NCI-H526 treated with DMSO at 0.1 percent for 48 hours (cell line): ENCODE measurements at places on chromosomes 6 and 20.

GRCh38 chr6:40672087-40672486, 84.9 kb upstream of the LRFN2 start:
- DNase-seq, result no peak

GRCh38 chr6:25963426-25964123, 973 bp downstream of the TRIM38 start:
- peak; percentile 20 for DNase-seq

DNA sequence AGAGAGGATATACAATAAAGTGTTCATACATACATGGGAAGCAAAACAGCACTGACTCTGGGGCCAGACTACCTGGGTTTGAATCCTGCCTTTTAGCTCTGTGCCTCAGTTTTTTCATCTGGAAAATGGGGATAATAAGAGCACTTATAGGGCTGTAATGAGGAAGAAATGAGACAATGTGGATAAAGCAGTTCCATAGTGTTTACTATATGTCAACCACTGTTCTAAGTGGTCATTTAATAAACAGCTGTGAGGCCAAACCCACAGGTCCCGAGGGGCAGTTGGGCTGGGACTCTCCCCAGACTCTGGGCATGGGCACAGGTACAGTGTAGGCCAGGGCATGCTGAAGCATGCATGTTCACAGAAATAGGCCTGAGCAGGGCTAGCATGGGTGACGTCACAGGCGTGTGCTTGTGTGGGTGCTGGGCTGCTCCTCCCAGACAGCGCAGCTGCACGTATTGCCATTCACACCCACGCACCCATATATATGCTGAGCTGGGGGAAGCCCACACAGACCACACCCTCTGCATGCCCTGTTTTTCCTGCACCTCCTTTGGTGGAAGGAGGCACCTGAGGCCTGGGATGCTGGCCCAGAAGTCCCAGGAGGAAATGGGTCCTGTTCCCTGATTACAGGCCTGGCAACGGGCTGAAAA, 3.5 kb upstream of the PLCG1 start:
- no peak for DNase-seq

GRCh38 chr6:135087403-135087802, 32.8 kb upstream of the HBS1L start:
- DNase-seq, result no peak

DNA sequence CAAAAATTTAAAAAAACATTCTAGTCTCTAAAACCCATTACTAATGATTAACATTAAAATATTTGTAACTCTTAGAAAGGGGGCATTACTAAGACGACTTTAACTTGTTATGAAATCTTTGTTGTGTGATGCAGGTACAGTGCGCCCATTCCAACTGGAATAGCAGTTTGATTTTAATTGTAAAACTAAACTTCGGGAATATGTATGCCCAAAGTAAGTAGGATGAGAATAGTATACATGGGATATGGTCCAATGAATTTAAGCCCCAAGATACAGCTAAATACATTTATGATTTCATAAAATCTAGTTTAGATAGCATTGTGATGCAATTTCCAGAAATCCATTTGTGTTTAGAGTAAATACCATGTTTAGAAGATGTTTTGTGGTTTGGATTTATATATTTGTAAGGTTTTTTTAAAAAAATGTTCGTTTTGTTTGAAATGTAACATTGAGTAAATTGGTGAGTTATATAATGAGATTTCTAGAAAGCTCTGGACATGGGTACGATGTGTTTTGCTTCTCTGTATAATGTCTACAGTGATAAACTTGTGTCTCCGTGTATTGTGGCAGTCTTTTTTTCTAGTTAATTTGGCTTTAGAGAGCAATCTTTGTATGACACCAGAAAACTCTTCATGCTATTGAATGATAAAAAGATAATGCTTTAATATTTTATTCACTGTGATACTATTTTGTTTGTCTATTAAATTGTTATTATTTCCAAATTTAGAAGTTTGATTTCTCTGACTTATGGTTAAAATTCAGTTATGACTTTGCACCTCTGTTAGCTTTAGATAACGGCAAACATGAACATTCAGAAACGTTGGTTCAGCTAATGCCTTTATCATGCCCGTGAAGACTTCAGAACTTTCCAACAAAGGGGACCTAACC, 54.8 kb downstream of the RNF182 start:
- no peak for DNase-seq

DNA sequence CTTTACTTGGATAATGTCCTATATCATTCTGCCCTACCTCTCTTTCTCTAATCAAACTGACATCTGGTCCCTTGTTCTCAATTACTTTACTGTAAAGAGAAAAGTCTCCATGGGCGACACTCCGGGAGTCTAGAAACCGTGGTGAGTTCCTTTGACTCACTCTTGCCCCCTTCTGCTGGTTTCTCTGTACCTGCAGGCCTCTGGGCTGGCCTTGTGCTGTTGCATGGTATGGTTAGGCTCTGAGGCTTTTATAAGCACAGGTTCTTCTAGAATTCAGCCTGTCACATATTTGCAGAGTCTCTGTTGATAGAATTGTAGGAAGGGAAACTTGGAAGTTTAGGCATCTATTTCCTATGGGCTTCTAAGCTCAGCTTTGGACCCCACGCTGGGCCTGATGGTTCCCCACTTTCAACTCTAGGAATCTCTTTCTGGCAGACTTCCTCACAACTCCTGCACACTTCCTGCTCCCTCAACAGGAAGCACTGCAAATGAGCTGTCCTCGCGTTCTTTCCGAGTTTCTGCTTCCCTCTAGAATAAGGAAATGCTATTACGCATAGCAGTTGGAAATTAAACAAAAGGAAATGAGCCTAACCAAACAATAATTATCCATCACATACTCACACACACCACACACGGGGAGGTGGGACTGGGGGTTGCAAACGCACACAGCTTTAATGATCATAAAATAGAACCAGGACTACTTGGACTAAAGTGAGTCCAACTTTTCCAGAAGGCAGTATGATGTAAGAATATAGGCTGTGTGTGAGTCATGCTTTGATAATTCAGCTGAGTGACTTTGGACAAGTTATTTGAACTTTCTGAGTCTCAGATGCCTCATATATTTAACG, 683.3 kb downstream of the QKI start:
- DNase-seq, result no peak

DNA sequence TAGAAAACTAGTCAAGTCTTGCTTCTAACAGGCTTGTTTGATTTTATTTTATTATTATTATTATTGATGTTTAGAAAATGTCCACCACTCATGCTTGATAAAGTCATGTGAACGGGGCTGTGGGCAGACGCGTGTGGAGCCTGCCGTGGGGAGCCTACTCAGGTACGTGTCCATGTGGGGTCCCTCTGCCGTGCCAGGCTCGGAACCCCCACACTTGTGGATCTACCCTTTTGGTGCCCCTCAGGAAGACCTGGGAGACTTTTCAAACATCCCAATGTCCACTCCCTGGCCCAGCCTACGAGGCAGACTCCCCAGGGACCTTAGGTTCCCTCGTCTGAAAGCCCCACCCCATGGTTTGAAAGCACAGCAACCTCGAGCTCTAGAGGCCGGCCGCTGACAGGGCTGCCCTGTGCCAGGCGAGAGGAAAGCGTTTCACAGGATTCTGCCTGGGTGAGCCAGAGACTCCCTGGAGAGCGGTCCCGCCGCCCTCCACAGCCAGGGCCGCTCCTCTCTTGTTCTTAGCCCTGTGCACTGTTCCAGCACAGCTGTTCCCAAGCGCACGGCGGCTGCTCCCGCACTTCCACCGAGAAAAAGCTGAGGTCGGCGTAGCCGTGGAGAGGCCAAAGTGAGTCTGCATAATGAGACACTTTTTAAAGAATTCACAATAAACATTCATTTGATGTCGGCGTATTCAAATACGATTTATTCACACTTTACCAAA, 249.7 kb downstream of the TTLL2 start:
- DNase-seq, result no peak

- no peak for DNase-seq
Measured at GRCh38 chr6:25450469-25451198, 171.5 kb downstream of the CARMIL1 start.

DNA sequence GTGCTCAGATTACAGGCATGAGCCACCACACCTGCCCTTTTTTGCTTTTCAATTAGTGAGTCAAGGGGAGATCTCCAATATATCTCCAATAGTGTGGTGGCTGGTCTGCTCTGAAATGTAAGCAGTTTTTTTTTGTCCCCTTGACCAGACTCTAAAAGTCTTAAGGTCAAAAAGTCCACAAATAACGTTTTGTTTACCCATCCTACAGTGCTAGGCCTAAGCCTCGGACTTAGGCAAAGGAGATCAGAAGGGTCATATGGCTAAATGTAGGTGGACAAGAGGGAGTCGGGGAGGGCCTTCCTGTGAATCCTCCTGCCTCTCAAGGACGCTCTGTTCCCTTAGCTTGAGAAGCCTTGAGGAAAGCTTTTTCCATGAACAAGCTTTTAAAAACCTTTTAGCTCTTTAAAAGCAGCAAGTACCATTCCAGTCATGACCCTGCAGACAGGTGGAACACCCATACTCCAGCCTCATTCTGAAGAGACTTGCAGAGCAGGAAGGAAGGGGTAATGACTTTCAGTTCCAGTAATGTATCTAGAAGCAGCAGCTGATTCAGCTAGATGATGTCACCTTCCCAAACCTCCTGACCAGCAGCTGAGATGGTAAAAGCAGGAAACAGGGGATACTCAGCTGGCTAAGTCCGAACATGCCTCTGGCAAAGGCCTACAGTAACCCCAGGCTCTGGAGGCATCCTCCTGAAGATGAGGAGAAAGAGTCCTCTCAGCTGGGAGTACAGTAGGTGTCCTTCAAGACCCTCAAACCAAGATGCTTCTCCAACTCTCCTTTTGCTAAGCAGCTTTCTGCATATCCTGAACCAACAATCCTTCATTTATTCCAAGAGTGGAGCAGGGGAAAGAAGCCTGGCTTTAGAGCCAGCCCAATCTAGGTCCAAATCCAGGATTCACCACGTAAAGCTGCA, 23.6 kb downstream of the BCL2L1 start:
- no peak for DNase-seq

DNA sequence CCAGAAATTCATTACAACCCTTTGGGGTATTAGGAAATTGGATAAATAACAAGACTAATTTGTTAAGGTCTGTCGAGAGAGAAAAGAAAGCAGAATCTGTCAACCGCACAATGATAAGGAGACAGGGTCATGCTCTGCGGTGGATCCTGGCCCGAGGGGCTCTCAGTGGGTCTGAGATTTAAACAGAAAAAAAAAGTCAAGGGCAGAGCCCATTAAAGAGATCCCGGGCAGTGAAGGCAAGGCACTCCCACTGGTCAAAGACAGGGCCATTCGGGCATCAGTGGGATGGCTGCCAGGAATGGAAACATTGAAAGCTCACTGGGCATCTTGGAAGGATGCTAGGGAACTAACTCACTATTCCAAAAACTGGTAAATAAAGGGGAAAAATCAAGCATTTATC, 77.9 kb downstream of the GNAS-AS1 start:
- DNase-seq, result no peak

GRCh38 chr6:127100510-127101140, 17.8 kb upstream of the RSPO3 start:
- no peak for DNase-seq

- DNase-seq, result no peak
Measured at GRCh38 chr6:128099571-128100197, 198.8 kb upstream of the THEMIS start.

- DNase-seq, result no peak
Measured at GRCh38 chr6:29941471-29941870, 861 bp upstream of the HLA-A start.

DNA sequence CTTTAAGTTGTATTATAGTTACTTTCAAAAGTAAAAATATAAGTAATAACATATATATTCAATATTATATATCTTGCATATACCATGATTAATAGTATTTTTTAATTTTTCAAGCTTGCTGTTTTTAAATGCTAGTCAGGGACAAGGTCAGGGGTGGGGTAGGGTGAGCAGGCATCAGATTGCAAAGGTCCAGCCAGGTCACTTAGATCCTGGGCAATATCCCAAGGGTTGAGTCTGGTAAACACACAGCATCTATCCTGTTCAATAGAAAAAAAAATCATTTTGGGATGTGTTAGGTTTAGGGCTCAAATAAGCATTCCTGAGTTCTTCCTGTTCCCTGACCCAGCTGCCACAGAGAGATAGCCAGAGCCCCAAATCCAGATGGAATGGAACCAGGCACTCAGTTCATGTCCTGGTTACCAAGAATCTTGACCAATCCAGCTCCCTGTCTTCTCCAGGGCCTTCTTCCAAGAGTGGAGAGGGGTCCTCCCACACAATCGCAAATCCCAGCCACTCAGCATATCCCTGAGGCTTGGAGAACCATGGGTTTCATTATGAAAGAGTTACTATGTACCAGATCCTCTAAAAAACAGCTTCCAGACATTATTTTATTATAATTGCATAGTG, 134.9 kb upstream of the TOP1 start:
- no peak for DNase-seq

DNA sequence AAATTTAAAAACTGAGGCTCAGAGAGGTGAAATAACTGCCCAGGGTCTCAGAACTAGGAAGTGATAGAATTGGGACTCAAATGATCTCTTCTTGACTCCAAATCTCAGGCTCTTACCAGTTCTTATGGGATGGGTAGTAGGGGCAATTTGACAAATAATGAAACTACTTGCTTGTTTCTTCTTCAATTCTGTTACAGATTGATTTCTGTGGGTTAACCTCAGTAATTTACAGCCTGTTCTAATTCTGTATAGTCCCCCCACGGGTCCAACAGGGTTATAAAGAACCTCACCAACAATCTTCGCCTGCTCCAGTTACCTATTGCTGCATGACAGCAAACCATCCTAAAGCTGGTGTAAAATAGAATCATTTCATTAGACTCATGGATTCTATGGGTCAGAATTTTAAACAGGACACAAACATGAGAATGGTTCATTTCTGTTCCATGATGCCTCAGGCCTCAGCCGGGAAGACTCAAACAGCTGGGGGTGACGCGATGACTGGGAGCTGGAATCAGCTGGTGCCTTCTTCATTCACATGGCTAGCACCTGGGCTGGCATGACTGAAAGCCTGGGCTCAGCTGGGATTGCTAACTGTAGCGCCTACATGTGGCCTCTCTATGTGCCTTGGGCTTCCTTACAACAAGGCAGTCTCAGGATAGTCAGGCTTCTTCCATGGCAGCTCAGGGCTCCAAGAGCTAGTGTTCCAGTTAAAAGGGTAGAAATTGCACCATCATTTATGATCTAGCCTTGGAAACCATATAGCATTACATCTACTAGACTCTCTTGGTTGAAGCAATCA, 6.6 kb upstream of the WFDC2 start:
- DNase-seq, result no peak

- no peak for DNase-seq
Measured at GRCh38 chr6:35401514-35401913, 50.6 kb upstream of the FANCE start.

- no peak for DNase-seq
Measured at GRCh38 chr20:22335210-22335609, 249.2 kb downstream of the FOXA2 start.

- peak; percentile 28 for DNase-seq
Measured at GRCh38 chr6:2196079-2196679, 49.2 kb downstream of the GMDS start.
